Stimulated activated CD8-positive, alpha-beta memory T cell treated with anti-CD3 and anti-CD28 coated beads, Interleukin-15, amount 100 ng/mL, for 48 hours (primary cell): ENCODE measurements at places on chromosomes 16 and 17.

- DNase-seq, result no peak
Observed at GRCh38 chr17:19242926-19243325, 5.8 kb downstream of the EPN2 start.

DNA sequence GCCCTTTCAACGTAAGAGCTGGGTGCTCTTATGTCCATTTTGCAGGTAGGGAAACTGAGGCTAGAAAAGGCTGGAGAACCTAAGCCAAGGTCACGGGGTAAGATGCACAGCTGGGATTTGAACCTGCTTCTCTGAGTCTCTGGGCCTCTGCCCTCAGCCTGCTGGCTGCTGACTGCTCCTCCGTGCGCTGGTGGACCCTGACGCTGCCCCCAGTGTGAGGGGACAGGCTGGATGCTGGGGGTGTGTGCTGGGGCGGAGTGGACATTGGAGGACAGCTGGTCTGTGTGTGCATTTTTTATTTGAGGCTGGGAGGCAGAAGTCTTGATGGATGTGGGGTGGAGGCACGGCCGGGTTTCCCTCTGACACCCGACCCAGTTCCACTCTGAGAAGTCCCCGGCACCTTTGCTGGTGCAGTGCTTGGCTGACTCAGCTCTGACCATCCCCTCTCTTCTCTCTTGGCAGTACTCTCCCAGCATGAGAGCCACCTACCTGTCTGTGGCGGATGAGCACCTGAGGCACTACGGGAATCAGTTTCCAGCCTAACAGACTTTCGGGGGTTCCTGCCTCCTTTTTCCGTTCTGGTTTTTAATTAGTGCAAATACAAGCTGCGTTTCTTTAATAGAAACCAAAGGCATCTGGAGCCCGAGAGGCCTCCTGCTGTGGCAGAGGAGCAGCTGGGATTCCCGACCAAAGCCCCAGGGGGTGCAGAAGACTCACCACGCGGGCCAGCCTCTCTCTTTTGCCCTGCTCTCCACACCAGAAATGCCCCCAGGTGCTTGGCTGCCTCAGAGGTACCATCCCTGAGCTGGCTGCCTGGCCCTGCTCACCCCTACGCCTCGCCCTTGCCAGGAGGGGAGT, 14.1 kb upstream of the DNAI2 start:
- no peak for DNase-seq

DNA sequence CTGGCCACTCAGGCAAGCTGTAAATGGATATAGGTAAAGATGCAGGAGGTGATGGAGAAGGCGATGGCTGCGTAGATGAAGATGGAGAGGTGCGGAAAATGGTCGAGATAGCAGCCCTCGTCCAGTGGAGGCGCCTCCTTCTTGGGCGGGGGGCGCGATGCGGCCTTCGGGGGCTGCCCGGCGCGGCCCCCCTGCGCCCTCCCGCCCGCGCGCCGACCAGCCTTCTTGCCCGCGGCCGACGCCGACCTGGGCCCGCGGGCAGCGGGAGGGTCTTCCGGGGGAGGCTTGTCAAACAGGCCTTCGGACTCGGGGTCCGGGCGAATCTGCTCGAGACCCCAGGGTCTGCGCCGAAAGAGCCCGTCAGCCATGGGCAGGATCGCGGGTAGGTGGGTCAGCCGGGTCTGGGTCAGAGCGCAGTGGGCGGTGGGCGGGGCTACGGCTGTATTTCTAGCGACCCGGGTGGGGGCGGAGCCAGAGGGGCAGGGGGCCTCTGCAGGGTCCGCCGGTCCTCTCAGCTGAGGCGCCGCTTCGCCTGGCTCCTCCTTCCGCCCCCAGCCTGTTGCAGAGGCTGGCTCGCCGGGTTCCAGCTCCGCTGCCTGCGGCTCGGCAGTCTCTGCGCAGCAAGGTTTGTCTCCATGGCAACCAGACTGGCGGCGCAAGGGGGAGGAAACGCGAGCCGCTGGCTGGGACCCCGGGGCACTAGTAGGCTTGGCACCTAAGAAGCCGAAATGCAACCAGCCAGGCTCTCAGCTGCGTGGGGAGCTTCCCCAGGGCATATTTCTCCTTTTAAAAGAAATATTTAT, 14.4 kb downstream of the MIS12 start:
- peak; percentile 76 for DNase-seq

DNA sequence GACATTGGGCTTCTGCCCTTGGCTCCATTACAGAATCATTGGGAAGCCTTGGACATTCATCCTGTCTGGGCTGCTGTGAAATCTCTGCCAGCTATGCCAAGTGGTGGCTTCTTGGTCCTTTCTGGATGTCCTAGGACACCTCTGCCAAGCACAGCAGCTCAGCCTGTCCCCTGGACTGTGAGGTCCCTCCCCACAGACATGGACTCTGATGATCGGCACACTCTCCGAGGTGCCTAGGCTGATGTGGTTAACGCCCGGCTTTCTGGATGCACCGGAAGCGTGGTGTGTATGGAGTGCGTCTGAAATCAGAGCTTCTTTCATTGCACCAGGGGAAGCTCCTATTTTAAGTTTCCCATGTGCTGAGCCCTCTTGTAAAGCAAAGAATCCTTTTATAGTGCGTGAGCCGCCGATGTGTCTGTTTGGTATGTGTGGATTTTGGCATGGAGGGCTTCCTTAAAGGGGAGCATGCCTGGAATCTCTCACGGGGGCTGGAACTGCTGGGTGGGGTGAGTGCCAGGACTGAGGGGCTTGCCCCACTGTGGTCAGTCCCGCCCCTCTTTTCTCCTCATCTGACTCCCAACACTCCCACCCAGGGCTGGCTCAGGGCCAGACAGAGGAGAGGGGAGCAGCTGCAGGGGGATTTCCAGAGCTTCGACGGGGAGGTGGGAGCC, 7.0 kb upstream of the ARHGAP23 start:
- DNase-seq, result no peak

DNA sequence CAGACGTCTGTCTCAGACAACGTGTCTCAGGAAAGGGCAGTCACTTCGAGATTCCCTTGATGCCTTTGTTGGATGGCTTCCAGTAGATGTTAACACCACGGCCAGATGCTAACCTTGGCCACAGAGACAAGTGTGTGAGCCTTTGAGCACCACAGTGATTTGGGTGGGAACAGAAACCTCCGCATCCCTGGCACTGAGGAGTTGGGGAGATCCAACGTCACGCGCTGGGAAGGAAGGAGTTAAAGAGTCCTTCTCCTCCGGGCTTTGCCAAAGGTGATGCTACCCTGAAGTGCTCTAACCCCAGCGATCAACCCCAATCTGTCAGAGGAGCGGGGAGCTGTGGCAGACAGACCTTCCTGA, 3.0 kb upstream of the ABR start:
- DNase-seq, result no peak

- DNase-seq, result no peak
Observed at GRCh38 chr17:2933606-2934005, 129.8 kb downstream of the OR1D5 start.

DNA sequence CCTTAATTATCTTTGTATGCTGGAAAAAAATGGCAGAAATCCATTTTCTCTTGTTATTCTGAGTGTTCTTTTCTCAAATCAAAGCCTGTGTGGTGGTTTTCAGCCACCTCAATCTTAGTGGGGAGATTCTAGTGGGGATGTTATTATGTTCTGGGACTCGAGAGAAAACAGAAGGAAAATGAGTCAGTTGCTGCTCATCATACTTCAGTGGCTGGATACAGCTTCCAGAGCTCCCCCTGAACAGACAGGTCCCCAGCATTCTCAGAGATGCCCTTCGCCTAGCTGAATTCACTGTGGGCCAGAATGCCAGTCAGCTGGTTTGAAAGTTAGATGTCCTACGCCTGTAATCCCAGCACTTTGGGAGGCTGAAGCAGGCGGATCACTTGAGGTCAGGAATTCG, 8.5 kb downstream of the ST6GALNAC1 start:
- DNase-seq, result no peak

GRCh38 chr17:4947411-4948165, 742 bp downstream of the PFN1 start:
- peak; percentile 64 for DNase-seq

GRCh38 chr17:39872751-39873150, 4.7 kb downstream of the ZPBP2 start:
- DNase-seq, result no peak

GRCh38 chr17:38742411-38743308, 5.5 kb downstream of the PCGF2 start:
- DNase-seq, result no peak

DNA sequence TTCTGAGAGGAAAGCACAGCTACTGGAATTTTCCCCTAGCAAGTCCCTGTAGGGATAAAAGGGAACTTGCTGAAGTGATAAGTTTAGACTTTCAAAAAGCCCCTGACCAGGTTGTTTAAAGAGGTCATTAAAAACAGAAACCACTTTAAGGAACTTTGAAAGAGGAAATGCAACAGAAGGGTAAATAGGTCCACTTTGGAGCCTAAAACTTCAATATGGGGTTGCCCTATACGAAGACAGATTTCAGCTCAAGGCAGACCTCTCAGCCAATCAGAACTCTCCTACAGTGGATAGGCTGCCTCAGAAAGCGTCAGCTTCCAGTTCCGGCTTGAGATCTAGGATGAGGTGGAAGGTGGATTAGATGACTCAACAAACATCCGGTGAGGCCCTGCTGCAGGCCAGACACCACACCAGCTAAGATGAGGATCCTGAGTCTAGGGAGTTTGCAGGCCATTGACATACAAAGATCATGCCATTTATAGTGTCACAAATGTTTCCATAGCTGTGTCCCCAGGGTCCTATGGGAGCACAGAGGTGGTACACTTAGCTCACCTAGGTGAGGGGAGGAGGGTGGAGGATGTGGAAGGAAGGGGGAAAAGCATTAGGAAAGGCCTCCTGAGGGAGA, 7.9 kb upstream of the MFSD6L start:
- no peak for DNase-seq

- no peak for DNase-seq
Observed at GRCh38 chr17:63116228-63116627, 150.2 kb downstream of the TANC2 start.
